ENCODE measurements at places on chromosomes 2 and 18.

DNA sequence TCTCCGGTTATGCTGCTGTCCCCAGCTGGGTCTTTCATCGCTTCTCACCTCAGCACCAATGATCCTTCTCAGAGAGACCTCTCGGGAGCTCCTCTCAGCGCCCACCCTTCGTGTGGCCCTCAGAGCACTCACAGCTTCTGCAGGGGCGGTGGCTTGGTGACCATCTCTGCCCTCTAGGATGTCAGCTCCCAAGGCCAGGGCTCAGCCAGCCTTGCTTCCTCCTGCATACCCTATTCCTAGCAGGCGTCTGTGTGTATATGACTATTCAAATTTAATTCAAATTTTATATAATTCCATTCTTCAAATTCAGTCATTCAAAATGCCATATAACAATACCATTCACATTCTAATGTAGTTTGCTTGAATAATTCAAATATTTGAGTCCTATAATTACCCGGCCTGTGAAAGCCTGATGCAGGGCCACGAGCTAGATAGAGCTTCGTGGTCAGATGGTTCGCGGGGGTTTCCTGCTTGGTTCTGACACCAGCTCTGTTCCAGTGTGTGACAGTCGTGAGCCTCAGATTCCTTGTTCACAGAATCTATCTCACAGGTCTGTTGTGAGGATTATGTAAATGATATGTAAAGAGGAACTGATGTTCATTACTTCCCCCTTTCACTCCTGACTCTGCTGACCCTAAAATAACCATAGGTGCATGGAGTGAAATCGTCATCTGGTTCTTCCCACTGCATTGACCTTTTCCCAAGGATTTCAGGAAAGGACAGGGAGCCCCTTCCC lies 94.0 kb upstream of the CNGA3 start:
- DNase-seq, result no peak

DNA sequence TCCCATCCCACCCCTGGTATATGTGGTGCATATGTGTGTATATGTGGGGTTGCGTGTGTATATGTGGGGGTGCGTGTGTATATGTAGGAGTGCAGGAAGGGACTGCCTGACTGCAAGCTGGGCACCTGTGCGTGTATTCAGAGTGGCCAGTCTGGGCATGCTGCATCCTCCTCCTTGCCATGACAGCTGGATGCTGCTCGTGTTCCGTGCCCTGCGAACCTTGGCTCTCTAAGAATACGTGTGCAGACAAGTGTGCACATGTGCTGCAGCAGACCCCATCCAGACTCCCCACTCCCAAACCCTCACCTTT lies 222.1 kb downstream of the CELF4 start:
- DNase-seq, result no peak

DNA sequence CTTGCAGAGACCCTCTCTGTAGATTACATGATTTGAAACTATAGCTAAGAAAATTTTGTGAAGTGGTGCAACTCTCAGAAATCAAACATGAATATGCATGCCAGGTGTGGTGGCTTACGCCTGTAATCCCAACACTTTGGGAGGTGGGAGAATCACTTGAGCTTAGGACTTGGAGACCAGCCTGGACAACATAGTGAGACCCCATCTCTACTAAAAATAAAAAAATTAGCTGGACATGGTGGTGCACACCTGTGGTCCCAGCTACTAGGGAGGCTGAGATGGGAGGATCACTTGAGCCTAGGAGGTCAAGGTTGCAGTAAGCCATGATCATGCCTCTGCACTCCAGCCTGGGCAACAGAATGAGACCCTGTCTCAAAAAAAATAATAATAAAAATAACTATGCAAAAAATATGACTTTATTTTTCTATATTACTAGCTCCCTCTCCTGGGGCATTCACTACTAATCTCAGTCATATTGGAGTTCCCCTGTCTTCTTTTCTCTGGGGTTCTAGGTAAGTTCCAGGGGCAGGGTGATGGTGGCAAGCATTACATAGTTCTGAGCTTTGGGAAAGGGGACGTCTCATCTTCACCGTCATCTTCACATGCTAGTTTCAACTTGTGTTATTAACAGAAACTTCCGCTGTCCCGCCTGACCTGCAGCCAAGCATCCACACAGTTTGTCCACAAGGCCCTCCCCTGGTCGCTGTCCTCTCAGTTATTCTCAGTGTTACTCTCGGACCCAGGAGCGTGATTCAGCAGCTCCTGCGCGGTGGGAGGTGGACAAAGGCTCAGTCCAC lies 96.8 kb upstream of the MBOAT2 start:
- DNase-seq, result no peak

DNA sequence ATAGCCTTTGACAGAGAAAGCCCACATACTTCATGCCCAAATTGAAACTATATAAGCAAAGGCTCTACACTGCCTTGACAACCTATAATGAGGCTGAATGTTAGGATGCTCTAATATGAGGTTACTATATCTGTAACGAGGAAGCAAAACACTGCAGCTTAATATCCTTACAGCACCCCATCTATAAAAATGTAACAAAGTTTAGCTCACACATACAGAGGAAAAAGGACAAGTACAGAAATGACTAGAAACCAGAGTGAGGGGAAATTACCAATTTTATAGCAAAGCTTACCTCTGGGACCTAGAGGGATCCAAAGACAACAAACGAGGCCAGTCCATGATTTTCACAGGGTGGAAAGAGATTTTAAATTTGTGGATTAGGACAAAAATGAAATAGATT lies 138.5 kb downstream of the COL4A4 start:
- DNase-seq, result no peak

- DNase-seq, result no peak
Measured at GRCh38 chr2:56239437-56239836, 55.6 kb downstream of the CCDC85A start.

DNA sequence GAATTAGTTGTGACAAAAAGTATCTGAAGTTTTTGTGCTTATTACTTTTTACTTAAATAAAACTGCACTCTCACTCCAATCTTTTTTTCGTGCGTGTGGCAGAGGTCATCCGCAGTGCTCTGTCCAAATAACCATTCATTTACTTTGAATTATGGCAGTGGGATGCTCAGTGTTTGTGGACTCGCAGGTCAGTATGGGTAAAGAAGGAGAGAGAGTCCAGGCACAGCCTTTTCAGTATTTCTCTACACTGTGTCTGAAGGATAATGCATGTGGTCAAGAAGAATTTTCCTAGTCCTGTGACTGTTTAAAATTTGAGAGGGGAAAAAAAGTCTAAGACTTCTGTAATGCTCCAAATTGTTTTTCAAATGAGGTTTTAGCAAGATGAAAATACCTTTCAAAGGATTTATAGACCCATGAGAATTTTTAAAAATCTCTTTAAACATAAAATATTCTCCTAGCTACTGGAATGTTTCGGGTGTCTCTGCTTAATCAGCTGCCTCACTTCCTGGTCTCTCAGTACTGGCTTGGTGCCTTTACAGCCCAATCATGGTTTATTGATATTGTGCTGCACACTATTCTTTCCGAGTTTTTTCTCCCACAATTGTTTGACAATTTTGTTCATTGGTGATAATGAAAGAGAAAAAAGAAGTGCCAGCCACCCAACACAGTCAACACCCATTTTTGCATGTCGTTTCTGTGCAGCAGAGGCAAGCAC lies 453.2 kb downstream of the PTPRM start:
- no peak for DNase-seq

- no peak for DNase-seq
Measured at GRCh38 chr18:58789876-58790240, 74.8 kb upstream of the ZNF532 start.

DNA sequence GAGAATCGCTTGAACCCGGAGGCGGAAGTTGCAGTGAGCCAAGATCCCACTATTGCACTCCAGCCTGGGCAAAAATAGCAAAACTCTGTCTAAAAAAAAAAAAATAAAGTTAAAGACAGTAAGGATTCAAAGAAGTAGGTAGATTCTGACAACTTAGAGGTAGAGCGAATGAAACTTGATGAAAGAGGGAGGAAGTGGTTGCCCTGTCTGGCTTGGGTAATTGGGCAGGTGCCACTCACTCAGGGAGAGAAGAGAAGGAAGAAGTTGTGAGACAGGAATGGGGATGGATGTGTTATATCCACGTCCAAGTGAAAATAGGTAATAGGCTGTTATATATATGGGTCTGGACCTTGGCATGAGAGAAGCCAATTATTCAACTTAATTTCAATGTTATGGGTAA lies 26.3 kb downstream of the NDC80 start:
- DNase-seq, result no peak

- DNase-seq, result peak; percentile 46
Measured at GRCh38 chr2:121519732-121520640, 10.7 kb upstream of the RNU4ATAC start.

- no peak for DNase-seq
Measured at GRCh38 chr2:230878599-230879188, 14.0 kb downstream of the ITM2C start.

DNA sequence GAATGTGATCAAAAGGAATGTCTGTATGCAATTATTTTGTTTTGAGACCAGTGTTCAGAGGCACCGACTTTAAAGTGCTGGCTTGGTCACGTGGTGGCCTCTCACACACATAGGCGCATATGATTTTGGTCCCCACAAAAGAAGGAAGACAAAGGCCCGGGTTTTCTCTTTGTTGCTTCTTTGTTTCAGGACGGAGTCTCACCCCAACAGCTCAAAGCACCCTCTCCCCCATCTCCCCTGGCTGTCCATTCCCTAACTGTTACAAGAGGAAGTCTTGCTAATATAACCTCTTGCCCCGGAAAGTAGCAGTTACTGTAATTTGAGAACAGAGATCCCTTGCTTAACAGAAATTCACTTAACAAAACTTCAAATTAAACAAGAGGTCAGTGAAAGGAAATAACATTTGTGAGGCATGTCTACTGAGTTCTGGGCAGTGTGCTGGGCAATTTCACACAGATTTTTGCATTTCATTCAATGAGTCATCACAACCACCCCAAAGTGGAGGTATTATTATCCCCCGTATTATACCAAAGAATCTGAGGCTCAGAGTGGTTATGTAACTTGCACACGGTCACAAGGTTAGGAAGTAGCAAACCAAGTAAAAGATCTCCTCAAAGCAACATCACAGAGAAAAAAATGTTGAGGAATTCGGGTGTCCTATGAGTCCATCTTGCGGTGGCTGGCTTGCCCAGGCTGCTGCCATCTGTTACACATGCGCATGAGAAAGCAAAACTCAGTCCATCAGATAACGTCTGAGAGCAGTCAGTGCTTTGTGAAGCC lies 75.8 kb downstream of the SDC1 start:
- DNase-seq, result peak; percentile 32

- no peak for DNase-seq
Measured at GRCh38 chr2:135424849-135425248, 106.2 kb downstream of the ZRANB3 start.

DNA sequence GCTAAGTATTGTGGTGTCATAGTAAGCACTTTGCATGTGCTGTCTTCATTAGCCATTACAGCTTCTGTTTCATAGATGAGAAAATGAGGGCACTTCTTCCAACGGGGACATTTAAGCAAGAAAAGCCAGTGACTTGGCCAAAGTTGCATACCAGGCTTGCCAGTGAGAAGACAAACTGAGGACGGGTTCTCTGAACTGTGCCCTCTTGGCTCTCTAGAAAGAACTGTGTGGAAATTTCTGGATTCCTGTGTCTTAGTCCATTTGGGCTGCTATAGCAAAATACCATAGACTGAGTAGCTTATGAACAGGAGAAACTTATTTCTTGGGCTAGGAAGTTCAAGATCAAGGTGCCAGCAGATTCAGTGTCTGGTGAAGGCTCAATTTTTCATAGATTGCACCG lies 13.3 kb downstream of the CTIF start:
- DNase-seq, result no peak

GRCh38 chr18:22639561-22639960 lies 221.8 kb upstream of the CTAGE1 start:
- DNase-seq, result no peak

GRCh38 chr2:68417926-68418325 lies 49.2 kb downstream of the FBXO48 start:
- DNase-seq, result no peak

GRCh38 chr18:35672897-35673296 lies 91.4 kb downstream of the GALNT1 start:
- no peak for DNase-seq

- DNase-seq, result no peak
Measured at GRCh38 chr2:128317181-128317898, 1.3 kb downstream of the HS6ST1 start.

- DNase-seq, result peak; percentile 79
Measured at GRCh38 chr2:112275887-112276773, 733 bp downstream of the ZC3H6 start.

- no peak for DNase-seq
Measured at GRCh38 chr2:124250433-124250832, 225.3 kb downstream of the CNTNAP5 start.

DNA sequence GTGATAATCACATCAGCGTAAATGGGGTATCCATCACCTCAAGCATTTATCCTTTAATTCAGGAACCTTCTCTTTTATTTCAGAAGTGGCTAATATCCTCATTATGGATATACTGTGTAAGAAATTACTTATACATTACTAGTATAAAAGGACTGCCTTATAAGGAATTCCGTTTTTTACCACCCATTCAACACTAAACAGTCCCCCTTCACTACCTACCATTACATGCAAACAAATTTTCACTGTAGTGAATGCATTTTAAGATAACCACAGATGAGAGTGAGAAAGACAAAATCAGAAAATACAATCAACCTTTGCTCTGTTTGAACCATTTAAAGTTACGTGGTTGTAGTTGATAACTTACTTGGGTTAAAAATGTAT lies 551.2 kb downstream of the RNF144A start:
- no peak for DNase-seq

DNA sequence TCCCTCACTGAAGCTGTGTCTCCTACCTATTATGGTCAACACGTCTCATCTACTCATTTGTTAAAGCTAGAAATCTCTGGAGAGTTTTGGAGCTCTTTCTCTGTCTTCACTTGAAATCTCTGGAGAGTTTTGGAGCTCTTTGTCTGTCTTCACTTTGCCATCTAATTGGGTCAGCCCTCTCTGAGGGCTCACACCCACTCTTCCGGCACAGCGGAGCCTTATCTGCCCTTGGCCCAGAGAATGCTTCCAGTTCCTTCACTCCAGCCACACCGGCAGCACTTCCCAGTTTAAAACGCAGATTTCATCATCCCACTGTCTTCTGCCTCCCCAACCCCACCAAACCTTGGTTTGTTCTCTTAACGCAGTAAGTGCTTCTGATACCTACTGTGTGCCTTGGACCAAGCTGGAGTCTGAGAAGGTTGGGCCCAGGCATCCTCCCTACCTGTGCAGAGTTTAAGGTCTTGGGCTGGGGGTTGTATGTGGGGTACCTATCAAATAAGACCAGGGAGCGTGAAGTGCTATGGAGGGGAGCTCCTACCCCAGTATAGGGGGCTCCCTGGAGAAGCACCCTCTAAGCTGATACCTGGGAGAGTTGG lies 5.0 kb downstream of the HPCAL1 start:
- DNase-seq, result no peak

DNA sequence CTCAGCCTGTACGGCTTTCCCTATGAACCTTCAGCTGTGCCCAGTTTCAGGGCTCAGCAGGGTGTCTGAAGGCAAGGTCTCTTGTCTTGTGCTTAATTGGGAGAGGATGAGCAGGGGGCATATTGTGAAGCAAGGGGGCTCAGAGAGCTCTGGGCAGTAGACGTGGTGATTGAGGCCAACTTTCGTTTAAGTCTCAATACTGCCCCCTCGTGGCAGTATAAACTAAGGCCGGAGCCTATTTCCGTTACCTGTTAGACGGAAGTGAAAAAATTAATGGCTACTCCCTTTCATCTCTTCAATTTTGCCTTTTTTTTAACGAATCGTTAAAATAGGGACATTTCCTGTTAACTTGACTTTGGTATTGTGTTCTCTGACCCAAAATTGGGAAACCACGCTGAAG lies 193.4 kb downstream of the TDRD15 start:
- peak; percentile 76 for DNase-seq

GRCh38 chr2:20596193-20596972 lies 54.5 kb downstream of the HS1BP3 start:
- DNase-seq, result no peak
